ENCODE measurements at places on chromosomes 5 and 9.

- DNase-seq, result no peak
Measured at GRCh38 chr5:151155775-151156506, 1.6 kb downstream of the ANXA6 start.

DNA sequence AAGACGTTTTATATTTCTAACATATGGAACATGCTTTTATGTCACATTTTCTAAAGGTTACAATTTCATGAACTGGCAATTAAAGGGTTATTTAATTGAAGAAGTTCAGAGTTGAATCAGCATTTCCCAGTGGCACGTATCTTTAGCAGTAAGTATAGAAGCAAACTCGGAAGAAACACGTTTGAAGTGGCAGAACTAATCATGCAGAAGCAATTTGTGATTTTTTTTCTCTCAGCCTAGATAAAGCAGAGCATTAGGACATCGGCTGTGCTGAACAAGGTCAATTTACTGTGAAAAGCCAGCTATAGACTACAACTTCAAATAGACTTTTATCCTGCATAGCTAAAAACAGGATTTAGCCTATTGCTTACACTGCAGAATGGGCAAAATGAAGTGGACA lies 104.7 kb downstream of the ISL1 start:
- DNase-seq, result no peak

DNA sequence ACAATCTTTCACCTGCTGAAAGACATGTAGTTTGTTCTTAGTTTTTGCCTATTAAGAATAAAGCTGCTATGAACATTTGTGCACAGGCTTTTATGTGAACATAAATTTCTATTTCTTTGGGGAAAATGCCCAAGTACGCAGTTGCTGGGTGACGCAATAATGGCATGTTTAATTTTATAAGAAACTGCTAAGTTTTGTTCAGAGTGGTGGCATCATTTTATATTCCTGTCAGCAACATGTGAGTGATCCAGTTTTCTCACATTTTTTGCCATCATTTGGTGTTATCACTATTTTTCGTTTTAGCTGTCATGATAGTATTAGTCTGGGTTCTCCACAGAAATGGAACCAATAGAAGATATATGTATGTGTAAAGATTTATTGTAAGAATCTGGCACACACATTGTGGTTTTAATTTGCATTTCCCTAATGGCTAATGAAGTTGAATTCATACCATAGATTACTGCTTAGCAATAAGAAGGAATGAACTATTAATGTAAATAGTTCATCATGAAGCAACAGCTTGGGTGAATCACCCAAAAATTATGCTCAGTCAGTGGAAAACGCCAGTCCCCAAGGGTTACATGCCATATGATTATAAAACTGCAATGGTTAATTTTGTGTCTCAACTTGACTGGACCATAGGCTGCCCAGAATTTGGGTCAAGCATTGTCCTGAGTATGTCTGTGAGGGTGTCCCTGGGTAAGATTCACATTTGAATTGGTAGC lies 358.6 kb downstream of the MSX2 start:
- no peak for DNase-seq

- no peak for DNase-seq
Measured at GRCh38 chr9:105444130-105444529, 3.7 kb upstream of the FSD1L start.
